ENCODE measurements at places on chromosomes 5 and 9.

GRCh38 chr9:12777121-12778022, 2.6 kb downstream of the LURAP1L start:
- no peak for DNase-seq

GRCh38 chr5:93735378-93735777, 6.0 kb downstream of the POU5F2 start:
- no peak for DNase-seq

DNA sequence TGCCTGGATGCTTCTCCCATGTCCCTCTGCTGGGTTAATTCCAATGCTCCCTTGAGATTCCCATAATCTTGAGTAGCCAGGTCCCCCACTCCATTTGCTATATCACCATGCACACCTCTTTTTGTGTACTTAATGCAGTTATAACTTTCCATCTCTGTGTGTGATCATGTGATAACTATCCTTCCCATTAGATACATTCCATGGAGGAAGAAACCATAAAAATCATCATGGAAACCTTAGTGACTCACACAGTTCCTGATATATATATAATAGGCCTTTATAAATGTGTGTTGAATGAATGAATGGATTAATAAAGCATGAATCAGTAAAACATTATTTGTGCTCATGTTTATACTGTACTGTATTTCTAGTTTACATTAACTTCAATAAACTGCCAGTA, 104.6 kb downstream of the PCSK5 start:
- DNase-seq, result no peak

GRCh38 chr5:67976891-67977601, 238.5 kb upstream of the PIK3R1 start:
- no peak for DNase-seq

GRCh38 chr5:143056339-143056704, 286.1 kb downstream of the ARHGAP26 start:
- DNase-seq, result no peak

DNA sequence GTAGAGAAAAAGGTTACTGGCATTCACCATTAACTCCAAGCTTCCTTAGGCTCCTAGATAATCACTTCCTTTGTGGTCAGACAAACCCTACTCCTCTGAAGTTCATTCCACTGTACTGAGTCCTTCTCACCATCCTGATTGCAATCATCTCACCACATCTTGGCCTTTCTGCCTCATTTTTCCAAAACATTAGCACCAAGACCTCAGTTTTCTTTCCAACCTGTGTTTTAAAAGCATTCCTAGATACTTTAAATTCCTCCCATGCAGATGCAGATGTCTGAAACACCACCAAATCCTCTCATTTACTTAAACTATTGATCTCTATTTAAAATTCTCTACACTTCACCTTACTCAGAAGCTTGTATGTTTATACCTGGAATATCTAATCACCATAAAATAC, 961.3 kb upstream of the CTNND2 start:
- DNase-seq, result no peak

GRCh38 chr5:150397146-150397781, 15.4 kb downstream of the CD74 start:
- DNase-seq, result no peak

DNA sequence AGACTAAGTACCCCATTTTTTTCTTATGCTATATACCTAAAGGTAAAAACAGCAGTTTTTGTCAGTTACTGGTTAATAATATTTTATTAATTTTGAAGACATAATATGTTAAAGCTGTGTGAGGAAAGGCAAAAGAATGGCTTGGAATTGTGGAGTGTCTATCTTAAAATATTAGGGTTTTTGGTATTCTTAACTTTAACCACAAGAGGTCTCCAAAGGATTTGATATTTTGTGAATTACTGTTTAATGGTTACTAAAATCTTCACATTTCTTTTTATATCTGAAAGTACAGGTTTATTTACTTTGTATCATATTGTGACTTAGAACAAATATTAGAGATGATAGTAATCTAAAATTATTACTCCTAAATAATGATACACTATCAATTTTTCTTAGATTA, 32.0 kb upstream of the DHFR start:
- no peak for DNase-seq

- no peak for DNase-seq
Measured at GRCh38 chr9:131149688-131150053, 24.3 kb downstream of the NUP214 start.

DNA sequence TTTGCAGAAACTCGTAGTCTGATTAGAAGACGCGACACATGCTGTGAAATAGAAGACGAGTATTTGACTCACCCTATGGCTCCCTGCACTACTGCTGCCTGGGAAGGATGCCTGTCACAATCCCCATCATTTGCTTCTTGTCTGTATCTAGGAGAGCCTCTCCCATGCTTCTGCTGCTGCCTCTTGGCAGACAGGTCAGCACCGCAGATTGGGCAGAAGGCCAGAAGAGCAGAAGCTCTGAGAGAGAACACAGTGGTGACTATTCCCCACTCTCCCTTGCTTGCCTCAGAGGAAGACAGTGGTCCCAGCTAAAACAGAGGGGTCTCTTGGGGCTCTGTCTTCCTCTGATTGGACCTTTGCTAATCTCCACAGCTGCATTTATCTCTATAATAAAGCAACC, 84.0 kb upstream of the SMIM32 start:
- DNase-seq, result no peak

- DNase-seq, result no peak
Measured at GRCh38 chr9:105708405-105708804, 14.1 kb downstream of the TMEM38B start.

DNA sequence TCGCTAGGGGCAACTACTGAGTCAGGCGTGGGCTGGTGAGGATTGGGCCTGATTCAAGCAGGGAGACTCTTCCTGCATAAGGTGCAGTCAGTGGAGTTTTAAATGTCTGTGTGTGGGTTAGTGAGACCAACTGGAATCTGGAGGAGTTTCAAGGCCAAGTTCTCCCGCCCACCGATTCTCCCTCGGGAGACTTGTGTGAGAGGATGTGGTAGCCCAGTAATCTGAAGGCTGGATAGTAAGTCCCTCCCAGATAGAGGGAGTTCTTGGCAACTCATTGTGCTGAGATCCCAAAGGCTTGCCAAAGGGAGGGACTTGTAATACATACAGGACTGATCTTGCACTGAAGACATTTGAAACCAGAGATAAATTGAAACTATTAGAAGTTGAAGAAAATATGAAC, 51.8 kb downstream of the WDR36 start:
- peak; percentile 89 for DNase-seq

DNA sequence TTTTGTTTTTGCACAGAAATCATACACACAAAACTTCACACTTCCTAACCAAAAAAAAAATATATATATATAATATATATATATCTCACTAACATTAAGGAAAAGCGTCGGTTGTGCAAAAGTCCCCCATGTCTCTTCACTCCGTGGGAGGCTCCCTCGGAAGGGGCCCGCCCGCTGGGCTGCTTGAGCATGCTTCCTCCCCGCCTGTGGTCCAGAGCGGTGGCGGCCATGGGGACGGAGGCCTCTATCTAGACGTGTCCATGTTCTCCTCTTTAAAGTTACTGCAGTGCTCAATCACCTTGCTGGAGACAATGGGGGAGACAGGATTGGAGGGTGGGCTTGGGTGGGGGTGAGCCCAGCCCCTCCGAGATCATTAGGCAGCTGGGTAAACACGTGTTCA, 7.2 kb upstream of the ZDHHC12 start:
- no peak for DNase-seq

DNA sequence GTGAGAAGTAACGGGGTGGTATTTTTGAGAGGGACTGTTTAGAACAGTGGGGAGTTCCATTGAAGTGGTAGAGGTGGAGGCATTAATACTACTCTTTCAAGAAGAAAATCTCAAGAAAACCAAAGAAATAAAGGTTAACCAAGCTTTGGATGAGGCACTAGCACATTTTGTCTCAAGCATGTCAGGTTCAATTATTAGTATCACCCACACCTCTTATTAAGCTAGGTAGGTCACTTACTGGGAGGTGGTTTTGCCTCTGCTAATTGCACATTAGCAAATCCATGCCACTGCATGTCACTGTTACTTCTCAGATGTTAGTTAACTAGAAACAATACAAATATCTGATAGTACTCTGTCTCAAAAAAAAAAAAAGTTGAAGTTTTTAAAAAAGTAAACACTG, 10.2 kb downstream of the RABGAP1 start:
- DNase-seq, result no peak

- DNase-seq, result no peak
Measured at GRCh38 chr5:143592648-143593047, 189.2 kb upstream of the NR3C1 start.

- no peak for DNase-seq
Measured at GRCh38 chr9:34252670-34253459, 74.0 kb downstream of the UBAP1 start.

DNA sequence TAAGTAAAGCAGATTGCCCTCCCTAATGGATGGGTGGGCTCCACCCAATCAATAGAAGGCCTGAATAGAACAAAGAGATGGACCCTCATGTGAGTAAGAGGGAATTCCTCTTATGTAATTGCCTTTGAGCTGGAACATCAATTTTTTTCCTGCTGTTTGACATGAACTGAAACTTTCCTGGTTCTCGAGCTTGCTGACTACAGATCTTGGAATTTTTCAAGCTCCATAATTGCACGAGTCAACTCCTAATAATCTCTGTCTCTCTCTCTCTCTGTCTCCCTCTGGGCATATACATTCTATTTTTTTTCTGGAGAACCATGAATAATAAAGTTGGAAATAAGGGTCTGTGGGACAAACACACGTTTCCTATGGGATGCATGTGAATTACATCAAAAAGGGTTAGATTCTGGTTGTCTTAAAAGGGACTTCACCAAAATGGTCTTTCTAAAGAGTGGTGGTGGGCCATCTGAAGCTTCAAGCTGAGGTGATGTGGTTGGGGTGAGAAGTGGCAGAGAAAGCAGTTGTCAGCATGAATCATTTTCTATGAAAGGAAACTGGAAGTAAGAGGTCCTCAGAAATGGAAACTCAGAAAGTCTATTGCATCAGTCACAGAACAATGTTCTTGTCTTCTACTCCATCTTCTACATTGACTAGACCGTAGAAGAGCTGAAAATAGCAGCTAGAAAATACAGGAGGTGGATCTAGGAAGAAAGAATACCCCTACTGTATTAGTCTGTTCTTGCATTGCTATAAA, 47.0 kb upstream of the HOMER1 start:
- peak; percentile 33 for DNase-seq

- DNase-seq, result no peak
Measured at GRCh38 chr5:79133121-79133656, 21.6 kb downstream of the BHMT start.

DNA sequence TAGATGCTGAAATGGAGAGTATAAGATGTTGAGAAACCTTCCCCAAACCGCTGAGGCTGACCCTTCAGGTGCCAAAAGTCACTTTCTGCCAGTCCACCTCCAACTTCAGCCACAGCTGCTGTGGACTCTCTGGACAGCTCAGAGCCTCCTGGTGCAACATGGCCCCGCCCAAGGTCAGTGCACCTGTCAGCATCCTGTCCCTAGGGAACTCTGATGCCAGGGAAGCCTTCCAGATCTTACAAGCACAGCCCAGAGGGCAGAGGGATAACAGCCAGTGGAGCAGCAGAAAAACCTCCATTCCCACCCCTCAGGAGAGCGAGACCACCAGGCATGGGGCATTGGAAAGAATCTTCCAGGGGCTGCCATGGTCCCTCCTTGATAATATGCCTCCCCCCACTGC, 10.5 kb upstream of the PTGES2 start:
- no peak for DNase-seq

DNA sequence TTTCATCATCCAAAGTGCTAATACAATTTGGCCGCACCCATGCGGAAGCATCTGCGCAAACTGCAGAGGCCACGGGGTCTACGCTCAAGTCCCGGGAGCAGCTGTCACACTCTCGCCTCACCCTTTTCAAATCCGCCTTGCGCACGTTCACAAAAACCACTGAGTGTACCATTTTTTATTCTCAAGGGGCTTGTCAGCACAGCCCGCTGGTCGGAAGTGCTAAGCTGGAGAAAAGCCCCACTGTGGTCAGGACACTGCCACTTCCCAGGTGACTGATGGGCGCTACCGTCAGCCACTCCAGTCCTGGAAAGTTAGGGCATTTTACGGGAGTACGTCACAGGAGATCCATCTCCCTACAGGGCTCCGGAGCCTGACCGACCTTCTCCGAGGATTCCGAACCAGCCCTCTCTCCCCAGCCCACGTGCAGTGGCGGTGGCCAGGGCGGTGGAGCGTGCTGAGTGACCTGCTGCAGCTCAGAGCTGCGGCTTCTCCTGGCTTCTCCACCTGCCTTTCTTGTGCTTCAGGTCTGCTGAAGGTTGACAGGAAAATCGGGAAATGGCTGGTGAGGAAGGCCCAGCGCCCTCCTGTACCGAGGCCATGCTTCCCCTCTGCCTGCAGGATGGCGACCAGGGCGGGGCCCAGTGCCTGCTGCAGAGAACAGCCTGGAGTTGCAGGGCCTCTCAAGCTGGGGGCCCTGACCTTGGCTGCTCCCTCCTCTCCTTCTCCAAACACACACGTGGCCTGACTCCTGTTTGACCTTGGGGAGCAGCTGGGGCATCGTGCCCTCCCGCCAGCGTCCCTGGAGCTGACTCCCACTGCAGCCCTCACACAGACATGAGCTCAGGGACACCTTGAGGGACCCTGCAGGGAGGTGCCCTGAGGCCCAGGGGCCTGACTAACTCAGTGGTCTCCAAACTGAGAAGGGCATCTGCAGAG, 14.3 kb downstream of the RASGEF1C start:
- no peak for DNase-seq

DNA sequence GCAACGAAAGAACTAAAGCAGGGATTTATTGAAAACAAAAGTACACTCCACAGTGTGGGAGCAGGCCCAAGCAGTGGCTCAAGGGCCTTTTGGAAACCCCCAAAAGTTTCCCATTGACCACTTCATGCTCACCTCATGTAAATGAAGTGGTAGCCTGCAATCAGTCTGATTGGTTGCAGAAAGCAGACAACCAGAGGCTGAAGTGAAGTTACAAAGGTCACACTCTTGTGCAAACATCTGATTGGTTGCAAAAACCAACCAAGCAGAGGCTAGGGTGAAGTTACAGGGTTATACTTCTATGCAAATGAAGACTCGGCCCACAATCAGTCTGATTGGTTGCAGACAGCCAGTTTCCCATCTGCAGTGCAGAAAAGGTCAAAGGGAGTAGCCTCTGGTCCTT, 258.0 kb downstream of the YTHDC2 start:
- no peak for DNase-seq

- no peak for DNase-seq
Measured at GRCh38 chr5:6273749-6274148, 104.6 kb downstream of the MED10 start.

- no peak for DNase-seq
Measured at GRCh38 chr9:79012561-79012960, 559.2 kb upstream of the TLE4 start.

- no peak for DNase-seq
Measured at GRCh38 chr5:42784132-42784531, 27.5 kb downstream of the CCDC152 start.

GRCh38 chr5:68220914-68221313, 5.4 kb downstream of the PIK3R1 start:
- no peak for DNase-seq

GRCh38 chr9:85401998-85402397, 339.8 kb downstream of the AGTPBP1 start:
- DNase-seq, result no peak
